ENCODE measurements at places on chromosomes 7 and 10.

- DNase-seq: no peak
These were observed 40.7 kb downstream of the EXOC4 start for GRCh38 chr7:133293384-133294160.

DNA sequence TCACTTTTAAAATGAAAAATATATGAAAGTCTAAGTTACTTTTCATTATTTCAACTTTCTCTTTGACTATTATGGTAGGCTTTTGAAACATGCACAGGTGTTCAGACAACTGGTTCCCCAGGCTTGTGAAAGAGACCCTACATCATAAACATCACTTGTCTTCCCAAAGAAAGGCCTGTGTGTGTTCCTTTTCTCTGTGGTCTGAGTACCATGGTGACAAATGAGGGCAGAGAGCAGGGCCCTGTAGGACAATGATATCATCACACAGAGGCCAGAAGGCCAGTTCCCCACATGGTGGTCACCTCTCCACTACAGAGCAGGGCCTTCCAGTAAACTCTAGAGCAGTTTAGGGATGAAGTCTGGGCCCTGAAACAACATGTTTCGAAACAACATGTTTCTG, 288.8 kb downstream of the USP6NL start:
- DNase-seq: no peak

- DNase-seq: no peak
These were observed 691 bp upstream of the PPA1 start for GRCh38 chr10:70233939-70234300.

DNA sequence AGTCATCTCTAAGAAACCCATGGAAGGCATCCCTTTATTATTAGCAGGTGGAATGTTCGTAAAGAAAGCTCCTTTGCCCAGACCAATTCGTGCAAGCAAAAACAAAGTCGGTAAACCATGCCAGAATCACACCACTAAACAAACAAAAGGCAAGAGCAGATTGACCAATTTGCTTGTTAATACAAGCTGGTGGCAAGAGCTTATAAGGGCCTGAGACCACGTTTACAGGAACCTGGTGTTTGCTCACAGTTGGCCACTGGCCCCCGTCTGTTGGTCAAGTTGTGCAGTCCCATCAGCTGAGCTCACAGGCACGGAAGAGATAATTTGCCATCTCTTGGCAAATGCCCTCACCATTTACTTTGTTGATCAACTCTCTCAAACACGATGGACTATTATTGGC, 342.2 kb upstream of the MKI67 start:
- no peak for DNase-seq
